ENCODE measurements at places on chromosomes 2 and 18.

DNA sequence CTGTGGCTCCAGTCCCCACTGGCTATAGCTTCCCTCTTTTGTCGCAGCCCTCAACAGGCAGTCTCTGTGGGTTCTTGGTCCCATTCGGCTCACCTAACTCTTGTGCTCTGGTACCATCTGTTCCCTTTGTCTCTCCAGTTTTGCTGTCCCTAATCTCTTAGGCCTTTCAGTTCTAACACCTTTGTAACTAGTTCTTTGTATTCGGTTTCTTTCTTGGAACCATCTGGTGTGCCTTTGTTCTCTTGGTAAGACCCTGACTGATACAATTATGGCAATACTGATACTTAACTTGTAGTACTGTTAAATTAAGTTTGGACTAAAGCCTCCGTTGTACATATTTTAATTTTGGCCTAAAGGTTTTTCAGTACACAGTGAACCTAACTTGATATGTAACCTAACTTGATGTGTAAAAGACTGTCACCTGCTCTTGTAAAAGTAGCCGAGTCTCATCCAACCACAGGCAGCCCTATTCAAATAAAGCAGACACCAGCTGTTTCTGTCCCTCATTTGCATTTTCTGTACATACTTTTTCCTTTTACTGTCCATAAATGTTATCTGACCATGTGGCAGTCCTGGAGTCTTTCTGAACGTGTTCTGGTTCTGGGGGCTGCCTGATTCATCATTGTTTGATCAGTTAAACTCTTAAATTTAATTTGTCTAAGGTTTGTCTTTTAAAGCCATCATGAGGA, 4.8 kb upstream of the MRPL44 start:
- no peak for DNase-seq

DNA sequence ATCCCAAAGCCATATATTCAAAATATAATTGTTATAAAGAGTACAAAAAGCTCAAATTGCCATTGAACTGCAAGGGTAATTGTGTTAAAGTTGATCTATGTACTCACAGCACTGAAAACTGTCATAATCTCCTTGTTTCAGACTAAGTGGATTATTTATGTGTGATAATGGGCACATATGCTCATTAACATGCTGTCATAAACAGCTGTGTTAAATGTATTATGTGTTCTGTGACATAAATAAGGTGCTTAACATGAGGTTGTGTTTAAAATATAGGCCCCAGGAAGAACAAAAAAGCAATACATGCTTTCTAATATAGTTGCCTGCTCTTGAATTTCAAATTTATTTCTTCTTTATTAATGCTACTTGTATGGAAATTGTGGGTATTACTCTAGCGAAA, 409.5 kb downstream of the DCC start:
- DNase-seq, result no peak

DNA sequence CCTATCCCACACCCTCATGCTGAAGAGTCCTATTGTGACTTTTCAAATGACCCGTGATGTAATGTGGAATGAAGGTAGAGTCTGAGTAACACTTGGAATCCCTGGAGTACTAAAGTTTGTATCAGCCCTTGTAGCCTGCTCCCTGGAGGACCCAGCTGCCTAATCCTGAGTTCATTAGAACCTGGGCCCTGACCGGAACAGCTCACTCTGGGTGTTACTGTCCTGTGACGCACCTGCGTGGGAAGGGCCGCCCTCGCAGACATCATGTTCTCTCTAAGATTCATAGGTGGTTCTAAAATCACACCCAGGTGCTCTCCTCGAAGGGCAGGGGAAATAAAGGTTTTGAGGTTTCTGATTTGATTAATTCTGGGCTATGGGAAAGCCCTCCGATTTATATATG, 62.3 kb downstream of the NCK2 start:
- no peak for DNase-seq

- DNase-seq, result no peak
Measured at GRCh38 chr18:11666176-11666575, 22.9 kb upstream of the GNAL start.

- DNase-seq, result no peak
Measured at GRCh38 chr2:199366406-199366805, 91.3 kb downstream of the SATB2 start.

DNA sequence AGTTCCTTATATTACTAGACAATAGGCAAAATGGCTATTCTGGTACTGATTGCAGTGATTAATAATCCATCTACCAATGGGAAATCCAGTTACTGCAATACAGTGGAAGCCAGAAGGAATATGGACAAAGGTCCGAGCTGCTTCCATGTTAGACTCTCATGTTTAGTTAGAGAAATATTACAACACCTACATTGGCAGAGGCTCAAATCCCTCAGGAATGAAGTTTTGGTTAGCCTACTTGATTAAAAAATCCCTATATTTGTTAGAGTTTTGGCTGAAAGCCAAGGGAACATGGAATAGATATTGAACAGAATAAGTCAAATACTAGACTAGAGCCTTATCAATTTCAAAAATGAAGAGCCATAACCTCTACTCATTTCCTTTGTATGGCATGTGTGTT, 48.5 kb downstream of the ARL6IP6 start:
- no peak for DNase-seq

DNA sequence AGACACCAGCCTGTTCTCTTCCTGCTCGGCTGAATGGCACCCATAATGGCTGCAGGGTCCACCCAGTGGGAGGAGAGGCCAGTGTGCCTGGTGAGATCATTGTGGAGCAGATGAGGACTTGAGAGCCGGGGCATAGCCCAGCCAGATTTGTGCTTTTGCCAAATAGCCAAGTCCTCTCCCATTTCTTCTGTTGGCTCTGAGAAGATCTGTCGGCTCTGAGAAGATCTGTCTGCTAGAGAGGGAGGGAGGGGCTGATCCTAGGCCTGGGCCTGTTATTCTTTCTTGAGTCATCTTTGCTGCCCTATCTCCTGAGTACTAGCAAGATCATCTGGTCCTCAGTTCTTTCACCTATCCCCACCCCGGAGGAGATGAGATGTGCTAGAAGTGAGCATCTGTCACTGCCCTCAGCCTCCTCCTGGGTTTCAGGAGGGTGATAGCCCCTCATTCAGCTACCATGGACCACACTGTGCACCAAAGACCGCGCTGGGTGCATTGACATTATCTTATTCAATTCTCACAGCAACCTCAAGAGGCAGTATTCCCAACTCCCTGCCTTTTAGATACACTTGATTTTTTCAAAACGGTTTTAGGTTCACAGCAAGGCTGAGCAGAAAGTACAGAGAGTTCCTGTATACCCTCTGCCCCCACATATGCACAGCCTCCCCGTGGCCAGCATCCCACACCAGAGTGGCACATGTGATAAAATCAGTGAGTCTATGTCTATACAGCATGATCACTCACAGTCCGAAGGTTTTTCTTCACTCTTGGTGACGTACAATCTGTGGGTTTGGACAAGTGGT, 98.6 kb downstream of the CAPN13 start:
- no peak for DNase-seq

- no peak for DNase-seq
Measured at GRCh38 chr2:150403457-150403856, 84.0 kb downstream of the RND3 start.

GRCh38 chr2:168002021-168002553, 245.3 kb downstream of the STK39 start:
- DNase-seq, result no peak

DNA sequence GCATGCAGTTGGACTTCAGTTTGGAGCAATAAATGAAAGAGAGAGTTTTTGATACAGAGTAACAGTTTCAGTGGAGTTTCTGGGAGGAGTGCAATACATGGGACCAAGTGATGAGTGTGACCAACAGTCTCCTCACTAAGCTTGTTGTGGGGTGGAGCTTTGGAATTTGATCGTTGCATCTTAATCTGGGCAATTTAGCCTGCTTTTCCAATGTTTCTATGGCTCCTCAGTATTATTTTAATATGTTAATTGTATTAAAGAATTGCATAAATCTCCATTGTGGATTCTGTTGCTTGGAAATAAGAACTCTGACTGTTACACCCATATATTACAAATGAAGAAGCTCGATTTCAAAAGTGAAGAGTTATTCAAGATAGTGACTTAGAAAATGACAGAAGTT, 446.6 kb upstream of the LRATD1 start:
- no peak for DNase-seq

DNA sequence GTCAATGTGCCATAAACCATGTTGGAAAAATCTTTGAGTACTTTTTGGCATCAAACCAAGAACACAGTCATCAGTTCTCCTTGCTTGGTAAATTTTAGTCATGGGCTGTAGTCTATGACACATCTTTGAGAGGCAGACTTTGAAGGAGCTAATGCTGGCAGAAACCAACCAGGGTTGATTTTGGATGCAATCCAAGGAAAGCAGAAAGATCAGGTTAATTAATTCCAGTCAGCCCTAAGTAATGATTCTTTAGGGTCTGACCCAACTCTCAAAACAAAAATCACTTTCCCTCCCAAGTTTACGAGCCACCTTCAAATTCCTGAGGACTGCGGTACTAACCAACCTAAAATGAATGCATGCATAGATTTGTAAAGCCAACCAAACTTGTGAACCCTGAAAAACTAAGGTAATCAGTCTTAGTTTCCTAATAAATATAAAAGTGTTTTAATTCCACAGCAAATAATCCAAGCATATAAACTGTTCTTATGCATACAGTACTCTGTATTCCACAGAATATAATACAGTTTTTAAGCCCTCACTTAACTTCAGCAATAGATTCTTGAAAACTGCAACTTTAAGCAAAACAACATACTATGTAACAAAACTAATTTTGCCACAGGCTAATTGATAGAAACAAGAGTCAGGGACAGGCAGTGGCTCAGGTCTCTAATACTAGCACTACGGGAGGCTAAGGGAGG, 22.0 kb downstream of the AP1S3 start:
- DNase-seq, result no peak

DNA sequence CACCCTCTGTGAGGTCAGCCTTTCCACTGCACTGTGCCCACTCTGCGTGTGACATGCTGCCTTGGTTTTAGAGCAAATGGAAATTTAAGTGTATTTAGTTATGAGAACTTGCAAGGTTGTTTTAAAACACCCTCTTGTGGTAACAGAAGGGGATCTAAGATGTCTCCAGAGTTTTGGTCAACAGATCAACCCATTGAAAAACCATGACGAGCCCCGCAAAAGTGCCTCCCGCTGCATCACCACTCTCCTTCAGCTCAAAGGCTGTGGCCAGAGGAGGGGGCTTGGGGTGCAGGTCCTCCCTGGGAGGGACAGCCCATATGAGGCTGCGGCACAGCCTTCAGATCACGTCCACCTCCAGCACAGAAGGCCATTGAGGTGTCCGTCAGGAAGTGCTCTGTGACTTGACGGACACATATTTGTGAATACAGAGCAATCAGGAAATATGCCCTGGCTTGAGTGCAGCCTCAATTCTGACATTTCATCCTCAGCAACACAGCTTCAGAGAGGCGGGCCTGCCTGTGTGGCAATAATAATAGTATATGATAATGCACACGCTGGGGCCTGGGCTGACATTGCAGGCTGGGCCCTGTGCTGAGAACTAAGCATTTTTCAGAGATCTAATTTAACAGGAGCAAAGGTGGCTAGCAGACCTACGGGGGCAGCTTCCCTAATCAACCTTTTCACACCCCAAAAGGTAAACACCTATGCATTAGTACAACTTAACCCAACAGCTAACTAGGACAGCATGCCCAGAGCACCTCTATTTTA, 213.9 kb downstream of the ANAPC1 start:
- DNase-seq, result no peak

DNA sequence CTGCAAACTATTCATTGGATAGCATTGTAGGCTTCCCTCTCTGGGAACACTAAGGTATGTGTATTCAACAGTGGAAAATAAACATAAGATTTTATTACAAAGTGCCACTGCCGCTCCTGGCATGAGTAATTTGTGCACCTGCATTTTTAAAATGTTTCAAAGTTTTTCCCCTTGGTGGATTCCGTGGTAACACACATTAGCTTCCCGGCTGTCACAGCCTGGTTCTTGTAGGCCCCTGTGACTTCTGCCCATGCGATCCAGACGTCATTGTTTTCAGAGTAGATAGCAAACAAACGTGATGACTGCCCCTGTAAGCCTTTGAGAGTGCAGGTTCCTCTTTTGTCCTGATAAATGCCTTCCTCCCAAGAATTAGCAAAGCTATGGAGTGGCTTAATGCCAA, 421.0 kb downstream of the ZNF521 start:
- no peak for DNase-seq

DNA sequence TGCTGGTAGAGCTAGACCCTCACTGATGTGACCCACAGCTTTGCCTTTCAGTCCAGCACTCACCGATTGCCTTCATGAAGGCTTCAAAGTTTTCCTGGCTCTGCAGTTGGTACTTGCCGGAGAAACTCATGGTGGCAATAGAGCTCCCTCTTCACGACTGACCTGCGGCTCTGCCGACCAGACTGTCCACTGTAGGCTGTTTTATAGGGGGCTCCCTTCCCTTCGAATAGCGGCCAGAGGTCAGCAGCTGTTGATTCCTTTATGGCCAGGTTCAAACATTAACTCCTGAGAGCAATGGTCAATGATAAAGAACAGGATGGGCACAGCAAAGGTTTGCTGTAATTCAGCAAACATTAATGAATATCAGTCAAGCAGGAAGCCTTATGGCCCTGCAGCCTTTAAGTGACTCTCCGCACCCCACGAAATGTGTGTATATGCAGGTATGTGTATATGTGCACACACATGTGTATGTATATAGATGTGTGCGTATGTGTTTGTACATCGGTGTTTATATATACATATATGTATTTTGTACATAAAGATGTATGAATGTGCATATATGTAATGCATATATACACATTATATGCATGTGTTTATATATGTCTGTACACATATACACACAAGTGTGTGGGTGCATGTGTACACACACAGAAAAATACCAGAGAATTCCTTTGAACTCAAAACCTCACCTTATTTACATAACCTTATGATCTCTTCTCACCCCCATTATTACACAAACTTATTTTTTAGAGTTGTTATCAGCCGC, at the start of gene FABP1:
Gene FABP1, minus strand, starts transcription at position 175 of the 766 bp plus-strand sequence. Its CDS starts 45 bp downstream, at position 130.
- DNase-seq, result no peak

DNA sequence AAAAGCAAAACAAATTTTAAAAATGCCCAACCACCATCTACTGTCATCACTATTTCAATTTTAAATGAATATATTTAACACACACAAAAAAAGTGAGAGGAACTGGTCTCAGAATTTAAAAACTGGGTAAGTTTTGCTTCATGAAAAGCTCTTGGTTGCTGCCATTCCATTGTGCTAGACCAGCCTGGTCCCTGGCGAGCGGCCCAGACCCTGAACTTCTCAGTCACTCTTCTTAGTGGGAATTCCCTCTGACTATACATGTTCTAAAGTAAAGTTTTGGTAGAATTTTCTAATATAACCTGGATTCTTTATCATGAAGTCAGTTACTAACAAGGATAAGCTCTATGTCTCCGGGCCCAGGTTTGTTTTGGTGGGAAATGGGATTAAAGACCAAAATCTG, 34.8 kb upstream of the TMEM177 start:
- DNase-seq, result no peak

GRCh38 chr18:13551305-13551603, 175.1 kb downstream of the FAM210A start:
- DNase-seq, result no peak
